ENCODE measurements at places on chromosomes 11 and 22. TPM values are rescaled to one million over a fixed set of nuclear protein-coding genes. Genes with fewer than 3 reads are reported as not detected.

Gene WNT11
- total RNA-seq: 9.2 TPM

Gene TRPM5
- not detected for total RNA-seq

Gene TMEM132A
- 4.9 TPM for total RNA-seq

Gene PATE2
- not detected for total RNA-seq

Gene CCDC157
- 0.78 TPM for total RNA-seq

Gene CALCB
- total RNA-seq: not detected

Gene ROM1
- total RNA-seq: 6.0 TPM

Gene TMPRSS6
- total RNA-seq: not detected

Gene OR4D5
- total RNA-seq: not detected

Gene CCDC116
- total RNA-seq: 0.43 TPM

Gene MYOD1
- total RNA-seq: not detected

Gene GRM5
- 0.13 TPM for total RNA-seq

Gene LMNTD2
- 0.40 TPM for total RNA-seq

Gene MYBPC3
- 1,860 TPM for total RNA-seq

Gene CDC42EP1
- 18.8 TPM for total RNA-seq

Gene OTOG
- total RNA-seq: not detected

Gene TP53AIP1
- not detected for total RNA-seq

Gene MRGPRE
- total RNA-seq: 0.38 TPM

All from cardiac septum (tissue), 1 donor.